ENCODE measurements at places on chromosomes 11 and 22. TPM values are rescaled to one million over a fixed set of nuclear protein-coding genes. Genes with fewer than 3 reads are reported as not detected.

- peak; percentile 77 for DNase-seq
- peak within 1 kb of the TSS; percentile 93 for H3K4me3 ChIP-seq
- H3K4me1 ChIP-seq: peaks cover 32% of the 10 kb centered on the region
- H3K36me3 ChIP-seq: peaks cover 13% of the 10 kb centered on the region
- peak within 1 kb of the TSS; percentile 89 for H3K27ac ChIP-seq
Measured at GRCh38 chr11:66347425-66348276, at the start of gene B4GAT1. B4GAT1 (minus strand) TSS chr11:66347629; CDS start chr11:66347545, 84 bp downstream.

DNA sequence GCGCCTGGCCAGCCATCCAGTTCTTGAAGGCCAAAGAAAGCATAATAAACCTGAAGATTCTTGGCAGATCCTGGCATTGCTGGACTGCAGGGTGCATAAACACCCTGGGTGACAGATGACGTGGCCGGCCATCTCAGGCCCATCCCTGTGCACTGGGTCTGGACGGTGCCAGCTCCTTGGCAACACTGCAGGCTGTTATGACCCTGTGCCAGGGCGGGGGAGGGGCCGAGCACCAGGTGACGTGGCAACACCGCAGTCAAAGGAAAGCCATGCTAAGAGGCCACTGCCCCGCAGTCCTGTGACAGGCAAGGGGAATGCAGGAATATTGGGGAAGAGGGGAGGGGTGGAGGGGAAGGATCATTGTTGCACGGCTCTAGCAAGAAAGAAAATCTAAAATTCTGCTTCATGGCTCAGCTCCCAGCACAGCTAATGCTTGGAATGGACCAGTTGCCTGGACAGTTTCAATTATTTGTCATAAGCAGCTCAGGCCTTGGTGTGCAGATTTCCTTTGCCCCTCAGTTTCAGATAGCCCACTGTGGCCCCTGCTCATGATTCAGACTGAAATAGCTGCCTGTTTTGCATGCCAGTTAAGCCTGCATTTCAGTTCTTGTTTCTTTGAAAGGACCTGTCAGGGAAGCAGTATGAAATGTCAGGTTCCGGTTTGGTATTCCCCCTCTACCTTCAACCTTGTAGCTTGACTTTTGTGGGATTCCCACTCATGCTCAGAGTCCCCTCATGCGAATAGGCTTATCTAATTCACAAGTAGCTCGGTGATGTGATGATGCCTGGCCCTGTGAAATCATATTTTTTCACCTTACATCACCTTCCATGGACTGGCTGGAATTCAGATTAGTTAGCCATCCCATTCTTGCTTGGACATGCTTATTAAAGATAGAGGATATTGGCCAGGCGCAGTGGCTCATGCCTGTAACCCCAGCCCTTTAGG, 29.7 kb upstream of the DDX6 start:
- DNase-seq: no peak
- H3K27me3 ChIP-seq: no peaks in the 10 kb centered on the region
- H3K4me3 ChIP-seq: no peak overlapping the region
- H3K4me1 ChIP-seq: peaks cover 3% of the 10 kb centered on the region
- H3K36me3 ChIP-seq: no peaks in the 10 kb centered on the region

- no peak overlapping the region for H3K4me3 ChIP-seq
- H3K27ac ChIP-seq: no peak overlapping the region
- H3K4me1 ChIP-seq: peaks cover 7% of the 10 kb centered on the region
- no peak for DNase-seq
- H3K36me3 ChIP-seq: peaks cover 18% of the 10 kb centered on the region
Measured at GRCh38 chr11:73415854-73416615, 39.8 kb downstream of the RELT start.

DNA sequence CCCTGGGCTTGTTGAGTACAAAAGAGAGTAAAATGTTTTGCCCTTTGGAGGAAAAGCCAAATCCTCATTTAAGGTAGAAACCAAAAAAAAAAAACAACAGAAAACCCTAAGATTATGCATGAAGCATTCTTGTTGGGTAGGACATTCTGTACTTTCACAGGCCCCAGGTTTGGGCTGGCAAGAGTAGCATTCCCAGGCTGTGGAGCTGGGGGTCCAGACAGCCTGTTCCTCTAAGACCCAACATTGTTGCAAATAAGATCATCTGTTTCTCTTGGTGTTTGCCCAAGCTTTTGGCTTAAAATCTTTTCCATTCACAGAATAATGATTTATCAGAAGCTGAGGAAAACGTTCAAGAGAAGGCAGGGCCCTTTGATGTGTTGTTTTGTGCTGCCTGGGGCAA, 123.8 kb downstream of the MICAL2 start:
- no peak overlapping the region for H3K4me3 ChIP-seq
- H3K27ac ChIP-seq: peak overlapping the region; percentile 96
- DNase-seq: no peak
- H3K4me1 ChIP-seq: peaks cover 61% of the 10 kb centered on the region

- DNase-seq: no peak
- peaks cover 19% of the 10 kb centered on the region for H3K4me1 ChIP-seq
- H3K4me3 ChIP-seq: no peak overlapping the region
- H3K36me3 ChIP-seq: no peaks in the 10 kb centered on the region
Measured at GRCh38 chr11:33892906-33893594, 1.2 kb upstream of the LMO2 start.

DNA sequence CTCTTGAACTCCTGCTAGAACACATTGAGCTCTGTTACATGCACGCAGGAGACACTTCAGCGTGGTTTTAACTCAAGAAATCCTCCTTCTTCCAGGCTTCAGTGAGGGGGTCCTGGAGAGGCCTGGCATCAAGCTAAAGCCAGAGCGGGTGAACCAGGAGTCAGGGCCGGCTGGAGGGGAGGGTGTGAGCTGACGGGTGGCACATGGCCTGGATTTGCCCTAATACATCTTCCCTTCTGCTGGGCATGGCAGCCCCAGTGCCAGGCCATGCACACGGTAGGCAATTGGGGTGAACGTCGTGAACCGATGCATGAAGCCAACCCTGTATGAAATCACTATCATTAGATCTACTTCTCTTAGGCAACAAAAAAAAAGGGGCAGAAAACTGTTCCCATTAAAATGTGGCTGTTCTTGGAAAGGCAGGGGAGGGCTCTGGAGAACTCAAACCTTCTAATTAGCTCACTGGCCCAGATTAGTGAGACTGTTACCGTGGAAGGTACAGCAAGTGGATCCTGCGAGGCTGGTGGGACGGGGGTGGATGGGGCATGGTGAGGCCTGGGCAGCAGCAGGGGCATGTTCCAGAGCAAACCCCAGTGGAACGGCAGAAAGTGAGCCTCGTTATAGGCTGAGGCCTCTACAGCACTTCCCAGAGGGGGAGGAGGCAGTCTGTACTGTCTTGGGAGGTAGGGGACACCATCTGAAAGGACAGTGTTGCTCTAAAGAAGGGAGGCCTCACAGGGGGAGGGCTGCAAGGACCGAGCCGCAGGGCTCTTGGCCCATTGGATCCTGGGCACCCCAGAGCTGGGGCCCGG, 10.6 kb downstream of the IFT27 start:
- no peaks in the 10 kb centered on the region for H3K4me1 ChIP-seq
- H3K27ac ChIP-seq: no peak overlapping the region
- no peaks in the 10 kb centered on the region for H3K27me3 ChIP-seq
- H3K4me3 ChIP-seq: no peak overlapping the region
- no peak for DNase-seq

DNA sequence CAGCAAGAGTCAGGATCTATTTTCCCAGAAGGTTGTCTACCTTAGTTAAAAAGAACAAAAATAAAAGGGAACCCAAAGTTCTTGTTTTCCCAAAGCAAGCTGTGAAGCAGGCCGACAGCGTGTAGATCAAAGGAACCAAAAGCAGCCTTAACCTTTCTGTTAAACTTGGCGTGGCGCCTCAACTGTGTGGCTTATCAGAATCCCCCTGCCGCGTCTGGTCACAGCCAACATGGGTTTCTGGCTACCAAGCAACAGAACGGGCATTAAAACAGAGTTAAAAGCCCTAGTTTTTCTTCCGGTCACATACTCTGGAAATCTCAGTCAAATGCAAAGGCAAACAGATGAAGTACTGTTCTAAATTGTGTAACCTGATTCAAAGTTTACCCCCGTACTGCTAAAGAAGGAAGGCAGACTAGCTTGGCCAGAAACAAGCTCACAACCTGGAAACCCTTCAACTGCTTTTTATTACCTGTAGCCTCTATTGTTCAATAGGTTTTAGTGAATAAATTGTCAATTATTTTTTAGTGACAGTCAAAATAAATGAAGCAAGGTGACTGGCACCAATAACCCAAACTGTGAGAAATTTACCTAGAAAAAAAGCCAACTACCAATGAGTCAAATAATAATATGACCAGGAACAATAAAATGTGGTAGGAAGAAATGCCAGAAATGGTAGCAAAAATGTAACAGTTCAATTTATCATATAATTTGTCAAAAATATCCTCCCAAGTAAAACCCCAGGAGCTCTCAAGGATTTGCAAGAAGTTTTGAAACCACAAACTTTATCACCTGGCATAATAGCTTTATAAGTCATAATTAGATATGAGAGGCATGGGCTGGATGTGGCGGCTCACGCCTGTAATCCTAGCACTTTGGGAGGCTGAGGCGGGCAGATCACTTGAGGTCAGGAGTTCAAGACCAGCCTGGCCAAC, 21.4 kb downstream of the CHKA start:
- H3K4me1 ChIP-seq: peaks cover 11% of the 10 kb centered on the region
- H3K36me3 ChIP-seq: peaks cover 2% of the 10 kb centered on the region
- no peaks in the 10 kb centered on the region for H3K27me3 ChIP-seq
- H3K4me3 ChIP-seq: no peak overlapping the region

DNA sequence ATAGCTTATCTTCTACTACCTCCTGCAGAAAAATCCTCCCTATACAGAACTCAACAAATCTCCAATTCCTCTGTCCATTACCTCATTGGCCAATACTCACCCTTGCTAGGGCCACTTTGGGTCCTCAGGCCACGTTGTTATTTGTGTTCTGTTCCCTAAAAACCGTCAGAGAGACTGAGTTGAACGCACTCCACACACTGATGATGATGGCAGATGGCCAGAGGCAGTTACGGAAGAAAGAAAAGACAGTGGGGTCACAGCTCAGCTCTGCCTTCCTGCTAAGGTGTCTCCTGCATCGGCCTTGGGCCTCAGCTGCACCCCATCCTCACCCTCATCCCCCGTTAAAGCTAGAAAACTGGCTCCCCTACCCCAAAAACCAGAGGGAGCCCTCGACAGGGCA, 66.2 kb downstream of the MICAL3 start:
- H3K4me3 ChIP-seq: no peak overlapping the region
- H3K27me3 ChIP-seq: no peaks in the 10 kb centered on the region
- H3K36me3 ChIP-seq: no peaks in the 10 kb centered on the region
- no peak for DNase-seq
- peaks cover 2% of the 10 kb centered on the region for H3K4me1 ChIP-seq

GRCh38 chr11:93857413-93858120, 7.1 kb upstream of the VSTM5 start:
- H3K36me3 ChIP-seq: no peaks in the 10 kb centered on the region
- H3K4me3 ChIP-seq: no peak overlapping the region
- peaks cover 13% of the 10 kb centered on the region for H3K27me3 ChIP-seq
- no peak overlapping the region for H3K27ac ChIP-seq
- no peaks in the 10 kb centered on the region for H3K4me1 ChIP-seq

DNA sequence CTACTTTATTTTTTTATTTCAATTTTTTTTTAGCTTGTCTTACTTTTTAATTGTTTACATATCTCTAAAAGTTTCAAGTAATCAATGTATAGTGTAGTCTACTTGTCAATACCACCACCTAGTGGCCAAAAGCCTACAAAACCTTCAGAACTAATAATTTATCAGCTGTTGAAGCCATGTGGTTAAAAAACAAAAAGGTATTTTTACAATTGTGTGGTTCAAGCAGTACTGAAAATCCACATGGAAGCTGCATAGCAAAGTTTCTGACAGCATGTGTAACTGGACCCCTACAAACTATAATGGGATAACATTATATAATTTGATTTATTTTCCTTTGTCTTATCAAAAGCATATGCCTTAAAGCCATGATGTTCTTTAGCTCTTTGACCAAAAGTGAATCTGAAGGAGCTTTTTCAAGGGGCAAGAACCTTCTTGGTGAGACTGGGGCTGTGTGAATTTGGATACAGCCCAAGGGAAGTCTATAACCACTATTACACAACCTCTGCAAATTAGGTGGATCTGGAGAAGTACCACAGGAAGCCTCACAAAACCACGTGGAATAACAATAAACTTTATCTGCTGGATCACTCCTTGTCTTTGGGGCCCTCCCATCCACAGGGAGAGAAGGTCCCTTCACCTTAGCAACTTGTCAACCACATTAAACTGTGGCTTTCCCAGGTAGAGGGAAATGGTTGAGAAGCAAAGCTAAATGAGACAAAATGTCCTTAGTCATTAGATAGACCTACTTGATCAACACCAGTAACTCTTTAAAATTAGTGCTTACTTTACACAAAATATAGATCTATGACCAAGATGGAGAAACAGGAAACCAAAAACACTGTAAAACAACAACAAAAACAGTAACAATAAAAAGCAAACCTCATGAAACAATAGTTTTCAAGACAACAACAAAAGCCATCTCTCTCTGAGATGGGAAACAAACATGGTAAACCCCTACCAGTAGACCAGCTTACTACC, 9.9 kb downstream of the NARS2 start:
- peak overlapping the region; percentile 76 for H3K27ac ChIP-seq
- H3K27me3 ChIP-seq: no peaks in the 10 kb centered on the region
- peaks cover 51% of the 10 kb centered on the region for H3K36me3 ChIP-seq
- H3K4me3 ChIP-seq: no peak overlapping the region

GRCh38 chr11:126387857-126388256, 32.4 kb downstream of the ST3GAL4 start:
- no peaks in the 10 kb centered on the region for H3K36me3 ChIP-seq
- no peaks in the 10 kb centered on the region for H3K27me3 ChIP-seq
- peaks cover 3% of the 10 kb centered on the region for H3K4me1 ChIP-seq
- no peak overlapping the region for H3K4me3 ChIP-seq

DNA sequence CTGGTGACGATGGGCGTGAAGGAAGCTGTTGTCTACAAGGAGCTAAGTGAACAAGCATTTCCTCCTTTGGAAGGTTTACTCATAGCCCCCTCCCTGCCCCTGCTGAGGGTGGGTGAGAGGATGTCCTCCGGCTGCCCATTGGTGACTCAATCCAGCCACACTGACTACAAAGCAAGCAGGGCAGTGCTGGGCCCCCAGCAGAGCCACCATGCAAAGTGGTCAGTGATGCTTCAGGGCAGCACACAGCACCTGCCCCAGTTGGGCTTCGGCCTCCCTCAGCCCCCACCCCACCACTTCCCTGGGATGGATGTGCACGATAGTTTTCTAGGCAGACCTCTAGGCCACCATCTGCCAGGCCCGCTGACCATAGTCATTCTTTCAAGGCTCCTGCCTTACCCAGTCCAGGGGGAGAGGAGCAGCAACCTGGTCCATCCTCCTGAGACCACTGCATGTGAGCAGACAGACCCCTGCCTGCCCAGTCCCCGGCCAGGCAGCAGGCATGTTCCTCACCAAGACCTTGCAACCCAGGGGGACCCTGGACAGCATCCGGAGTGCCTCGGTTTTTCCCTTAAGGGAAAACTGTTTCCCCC, 125.1 kb downstream of the BCR start:
- no peak overlapping the region for H3K27ac ChIP-seq
- H3K4me1 ChIP-seq: no peaks in the 10 kb centered on the region
- no peaks in the 10 kb centered on the region for H3K27me3 ChIP-seq

Gene MIAT
- total RNA-seq: 13.0 TPM

Gene MFRP
- total RNA-seq: not detected

Gene ALKBH8
- 11.9 TPM for total RNA-seq

Gene SHISA8
- 1.7 TPM for total RNA-seq

Gene INPP5J
- total RNA-seq: 0.18 TPM

Data from activated T-helper 2 cell treated with anti-CD3 and anti-CD28 coated beads, Interferon-gamma antibody, Interleukin-2, Interleukin-4, amounts not matched to agents 10 μg/mL and 5 μg/mL and 100 μg/mL, durations not matched to agents 14 hours and 24 hours and 36 hours (primary cell).